Right cardiac atrium (tissue), 5 donors: ENCODE measurements at places on chromosomes 16 and 17.

DNA sequence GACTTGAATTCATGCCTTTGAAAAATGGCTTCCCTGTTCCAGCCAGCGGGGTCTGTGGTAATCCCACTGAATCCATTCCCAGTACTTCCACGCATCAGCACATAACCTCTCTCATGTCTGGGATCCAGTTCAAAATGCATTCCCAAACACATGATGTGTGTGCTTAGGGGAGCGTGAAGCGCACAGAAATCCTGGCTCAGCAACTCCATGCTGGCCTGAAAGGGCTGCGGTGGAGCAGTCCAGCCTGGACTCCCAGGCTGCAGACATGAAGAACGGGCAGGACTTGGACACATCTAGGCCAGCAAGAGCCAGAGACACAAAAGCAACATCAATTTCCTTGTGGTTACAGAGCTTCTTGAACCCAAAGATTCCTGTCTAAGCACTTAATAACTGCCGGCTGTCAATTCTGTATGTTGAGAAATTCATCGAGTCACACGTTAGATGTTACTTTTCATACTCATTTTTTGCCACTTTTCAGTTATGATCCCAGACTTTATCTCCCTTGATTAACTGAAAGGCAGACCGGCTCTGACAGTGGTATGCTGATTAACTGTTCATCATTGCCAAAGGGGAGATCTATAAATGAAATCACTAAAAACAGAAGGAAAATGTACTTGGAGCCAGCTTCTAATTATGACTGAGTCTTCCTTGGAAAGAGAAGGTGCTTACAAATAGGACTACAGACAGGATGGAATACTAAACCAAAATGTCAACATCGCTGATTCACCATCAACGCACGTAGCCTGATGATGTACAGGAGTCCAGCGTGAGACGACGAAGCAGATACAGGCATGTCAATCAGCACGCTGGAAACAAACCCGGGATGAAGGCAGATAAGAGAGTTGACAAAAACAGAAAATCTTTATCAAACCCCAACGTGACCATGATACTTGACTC is 23.0 kb downstream of the NSMCE1 start:
- peak; percentile 82 for DNase-seq

GRCh38 chr16:52515068-52515671 is 31.8 kb downstream of the TOX3 start:
- DNase-seq = no peak

DNA sequence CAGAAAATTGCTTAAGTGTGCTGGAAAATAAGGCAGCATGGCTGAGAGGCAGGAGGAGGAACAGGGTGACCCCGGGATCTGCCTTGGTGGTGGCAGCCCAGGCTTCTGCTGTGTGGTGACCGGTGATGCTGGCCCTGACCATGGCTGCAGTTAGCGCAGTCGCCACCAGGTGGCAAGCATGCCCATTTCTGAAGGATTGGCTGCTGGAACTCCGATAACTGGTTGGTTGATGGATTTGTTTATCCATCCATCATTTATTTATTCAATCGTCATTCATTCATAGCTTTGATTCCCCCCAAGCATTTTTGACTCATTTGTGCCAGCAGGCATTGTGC is 29.1 kb upstream of the ITGA3 start:
- peak; percentile 82 for DNase-seq

DNA sequence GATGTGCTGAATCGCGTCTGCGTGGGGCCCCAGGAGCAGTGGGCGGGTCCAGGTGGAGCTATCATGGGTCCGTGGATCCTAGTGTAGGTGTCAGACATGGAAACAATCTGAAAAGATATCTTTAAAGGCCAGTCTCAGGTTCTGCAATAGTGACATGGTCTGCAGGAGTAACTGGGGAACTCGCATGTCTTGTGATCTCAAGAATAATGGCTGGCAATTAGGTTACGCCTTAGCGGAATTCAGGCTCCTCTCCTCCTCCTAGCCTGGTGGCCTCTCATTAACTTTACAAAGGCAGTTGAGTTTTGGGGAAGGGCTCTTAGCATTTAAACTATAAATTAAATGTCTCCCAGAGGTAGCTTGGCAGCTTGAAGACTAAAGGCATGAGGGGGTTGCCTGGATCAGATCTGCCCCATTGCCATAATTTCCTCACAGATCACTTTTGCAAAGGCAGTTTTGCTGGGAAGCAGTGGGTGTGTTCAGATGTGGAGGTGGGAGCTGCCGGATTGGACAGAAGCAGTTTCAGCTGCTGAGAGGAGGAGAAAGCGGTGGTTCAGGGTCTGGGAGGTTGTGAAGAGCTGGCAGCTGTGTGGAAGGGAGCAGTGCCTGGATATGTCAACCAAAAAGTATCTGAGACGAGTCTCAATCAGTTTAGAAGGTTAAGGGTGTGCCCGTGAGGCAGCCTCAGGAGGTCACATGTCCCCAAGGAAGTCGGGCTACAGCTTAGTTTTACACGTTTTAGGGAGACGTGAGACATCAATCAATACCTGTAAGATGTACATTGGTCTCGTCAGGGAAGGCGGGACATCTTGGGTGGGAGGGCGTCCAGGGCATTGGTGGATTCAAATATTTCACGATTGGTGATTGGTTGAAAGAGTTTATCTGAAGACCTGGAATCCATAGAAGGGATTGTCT is 2.7 kb downstream of the TBCD start:
- DNase-seq = no peak

- peak; percentile 46 for DNase-seq
These were observed 1.4 kb downstream of the UBE2I start for GRCh38 chr16:1310832-1311200.

DNA sequence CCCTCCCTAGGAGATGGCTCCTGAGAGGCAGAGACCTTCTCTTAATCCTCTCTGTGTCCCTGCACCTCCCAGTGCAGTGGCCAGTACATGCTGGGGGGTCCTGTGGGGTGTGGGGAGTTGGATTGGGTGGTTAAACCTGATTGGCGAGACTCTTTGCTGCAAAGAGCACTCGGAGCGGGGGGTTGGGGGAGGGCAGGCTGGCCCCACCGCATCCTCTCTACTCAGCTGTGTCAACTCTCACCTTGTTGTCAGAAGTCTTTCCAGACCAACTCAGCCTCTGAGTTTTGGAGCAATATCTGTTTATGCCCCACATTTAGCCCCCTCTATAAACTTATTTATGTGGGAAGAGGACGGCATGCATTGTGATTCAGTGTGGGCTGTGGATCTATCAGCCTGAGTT is 40.0 kb downstream of the SMARCE1 start:
- no peak for DNase-seq

GRCh38 chr16:27972500-27972899 is 91.0 kb downstream of the GSG1L start:
- no peak for DNase-seq

- peak; percentile 88 for DNase-seq
These were observed 9.2 kb downstream of the FMNL1 start for GRCh38 chr17:45230787-45231480.

DNA sequence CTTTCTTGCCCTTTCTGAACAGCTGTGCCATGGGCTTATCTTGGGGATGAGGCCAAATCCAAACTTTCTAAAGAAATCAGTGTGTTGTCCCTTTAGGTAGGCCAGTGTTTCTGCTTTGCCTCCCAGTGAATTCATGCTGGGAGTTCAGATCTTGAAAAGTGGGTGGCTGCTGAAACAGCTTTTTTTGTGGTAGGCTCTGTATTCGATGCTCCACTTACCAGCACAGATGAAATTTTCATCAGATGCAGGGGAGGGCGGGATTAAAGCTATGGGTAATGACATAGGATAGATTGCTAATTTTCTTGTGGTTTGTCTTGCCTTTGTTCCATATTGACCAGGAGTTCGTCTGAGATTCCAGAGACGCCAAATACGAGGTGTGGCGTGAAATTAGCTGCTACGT is 2.8 kb downstream of the SOCS7 start:
- no peak for DNase-seq

GRCh38 chr17:14792746-14793145 is 472.4 kb downstream of the PMP22 start:
- no peak for DNase-seq

DNA sequence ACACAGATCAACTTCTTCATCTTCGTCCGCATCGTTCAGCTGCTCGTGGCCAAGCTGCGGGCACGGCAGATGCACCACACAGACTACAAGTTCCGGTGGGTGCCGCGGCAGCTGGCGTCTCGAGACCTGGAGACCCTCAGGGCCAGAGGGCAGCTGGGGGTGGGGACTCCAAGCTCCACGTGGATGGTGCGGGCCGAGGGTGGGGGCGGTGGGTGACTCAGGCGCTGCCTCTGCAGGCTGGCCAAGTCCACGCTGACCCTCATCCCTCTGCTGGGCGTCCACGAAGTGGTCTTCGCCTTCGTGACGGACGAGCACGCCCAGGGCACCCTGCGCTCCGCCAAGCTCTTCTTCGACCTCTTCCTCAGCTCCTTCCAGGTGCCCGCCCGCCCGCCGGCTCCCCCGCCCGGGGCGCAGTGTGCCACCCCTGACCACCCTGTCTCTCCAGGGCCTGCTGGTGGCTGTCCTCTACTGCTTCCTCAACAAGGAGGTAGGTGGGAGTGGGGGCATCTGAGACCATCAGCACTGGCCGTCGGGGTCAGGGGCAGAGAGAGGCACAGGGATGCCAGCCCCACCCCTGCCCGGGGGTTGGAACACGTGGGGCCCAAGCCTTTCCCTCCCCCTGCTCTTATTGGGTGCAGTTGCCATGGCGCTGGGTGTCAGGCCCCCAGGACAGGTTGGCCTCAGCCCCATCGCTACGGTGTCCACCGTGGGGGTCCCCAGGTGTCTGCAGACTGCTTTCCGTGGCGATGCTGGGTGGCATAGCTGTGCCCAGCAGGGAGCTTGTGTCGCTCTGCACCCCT is 8.8 kb downstream of the GCGR start:
- peak; percentile 57 for DNase-seq

DNA sequence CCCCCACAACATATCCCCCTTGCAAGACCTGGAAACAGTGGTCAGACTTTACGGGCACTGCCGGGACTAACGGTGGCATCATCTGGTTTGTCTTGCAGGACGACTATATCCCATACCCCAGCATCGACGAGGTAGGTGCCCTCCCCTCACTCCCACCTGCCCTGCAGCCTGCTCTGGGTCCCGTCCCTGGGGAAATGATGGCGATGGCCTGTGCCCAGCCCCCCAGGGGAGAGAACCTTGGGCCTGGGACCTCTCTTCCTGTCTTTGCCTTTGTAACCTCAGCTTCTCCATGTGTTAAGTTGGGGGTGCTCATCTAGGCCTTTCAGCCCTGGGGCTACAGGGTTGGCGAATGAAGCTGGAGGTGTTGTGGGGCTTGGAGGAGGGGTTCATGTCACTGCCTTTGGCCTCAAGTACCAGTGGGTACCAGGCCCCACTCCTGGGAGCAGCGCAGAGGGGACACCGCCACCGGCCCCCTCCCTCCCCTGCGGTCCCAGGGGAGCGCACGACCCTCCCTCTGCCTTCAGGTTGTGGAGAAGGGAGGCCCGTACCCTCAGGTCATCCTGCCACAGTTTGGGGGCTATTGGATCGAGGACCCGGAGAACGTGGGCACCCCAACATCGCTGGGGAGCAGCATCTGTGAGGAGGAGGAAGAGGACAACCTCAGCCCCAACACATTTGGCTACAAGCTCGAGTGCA is 99.9 kb downstream of the OR1D5 start:
- no peak for DNase-seq

GRCh38 chr16:18958621-18959029 is 25.1 kb upstream of the TMC7 start:
- DNase-seq = no peak

DNA sequence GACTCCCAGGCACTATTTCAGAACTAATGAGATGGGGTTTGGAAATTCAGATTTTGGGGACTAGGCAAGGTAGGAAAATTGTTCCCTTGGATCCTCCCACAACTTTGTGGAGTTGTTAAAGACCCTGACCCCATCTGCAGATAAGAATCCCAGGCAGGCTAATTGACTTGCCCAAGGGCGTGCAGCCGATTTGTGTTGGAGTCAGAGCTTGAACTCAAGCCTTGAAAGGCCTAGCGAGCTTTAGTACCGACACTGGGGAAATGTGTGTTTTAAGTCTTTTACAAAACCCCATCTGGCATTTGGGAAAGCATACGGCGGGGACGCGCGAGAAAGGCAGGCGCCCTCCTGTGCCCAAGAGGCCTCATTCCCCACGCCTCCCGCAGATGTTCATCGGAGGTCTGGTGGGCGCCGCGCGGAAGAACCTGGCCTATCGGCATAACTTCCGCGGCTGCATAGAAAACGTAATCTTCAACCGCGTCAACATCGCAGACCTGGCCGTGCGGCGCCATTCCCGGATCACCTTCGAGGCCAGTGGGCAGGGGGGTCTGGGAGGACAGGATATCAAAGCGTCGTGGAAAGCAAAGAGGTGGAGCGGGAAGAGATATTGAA is 4.3 kb downstream of the CNTNAP1 start:
- DNase-seq = no peak

- DNase-seq = no peak
These were observed 8.8 kb downstream of the NFATC3 start for GRCh38 chr16:68093816-68094613.

- no peak for DNase-seq
These were observed 4.0 kb upstream of the CLEC10A start for GRCh38 chr17:7084088-7084487.

DNA sequence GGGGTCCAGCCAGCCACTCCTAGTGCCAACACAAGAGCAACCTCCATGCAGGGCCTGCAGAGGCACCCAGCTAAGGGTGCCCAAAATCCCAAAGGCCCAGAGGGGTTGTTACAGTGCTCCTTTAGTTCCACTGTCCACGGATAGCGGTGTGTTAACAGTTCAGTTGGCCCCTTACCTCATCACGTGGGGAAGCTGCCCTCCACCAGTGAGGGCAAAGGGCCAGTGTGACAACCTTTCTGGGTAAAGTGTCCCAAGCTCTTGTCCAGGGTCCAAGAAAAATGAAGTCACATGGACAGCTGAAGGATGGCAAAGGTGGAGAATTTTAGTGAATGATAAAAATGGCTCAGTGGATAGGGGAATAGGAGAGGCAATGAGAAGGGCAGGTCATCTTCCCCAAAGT is 8.7 kb upstream of the MKS1 start:
- DNase-seq = no peak

DNA sequence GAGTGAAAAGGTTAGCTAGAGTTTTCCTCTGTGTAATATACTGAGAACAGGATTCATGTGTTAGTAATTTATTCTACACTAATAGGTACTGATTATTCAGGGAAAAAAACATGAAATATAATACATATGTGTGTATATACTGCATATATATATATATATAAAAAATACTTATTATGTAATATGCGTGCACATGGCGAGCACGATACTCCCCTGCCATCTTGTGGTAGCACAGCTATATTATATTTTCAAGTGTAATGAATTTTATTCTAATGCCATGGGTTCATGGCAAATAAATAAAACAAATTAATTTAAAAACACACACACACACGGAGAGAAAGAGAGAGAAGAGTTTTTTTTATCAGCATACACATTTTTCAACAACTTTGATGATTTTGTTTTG is 460.6 kb downstream of the KCNJ2 start:
- DNase-seq = no peak

- peak; percentile 56 for DNase-seq
These were observed 380.9 kb downstream of the SOX9 start for GRCh38 chr17:72501404-72502370.

DNA sequence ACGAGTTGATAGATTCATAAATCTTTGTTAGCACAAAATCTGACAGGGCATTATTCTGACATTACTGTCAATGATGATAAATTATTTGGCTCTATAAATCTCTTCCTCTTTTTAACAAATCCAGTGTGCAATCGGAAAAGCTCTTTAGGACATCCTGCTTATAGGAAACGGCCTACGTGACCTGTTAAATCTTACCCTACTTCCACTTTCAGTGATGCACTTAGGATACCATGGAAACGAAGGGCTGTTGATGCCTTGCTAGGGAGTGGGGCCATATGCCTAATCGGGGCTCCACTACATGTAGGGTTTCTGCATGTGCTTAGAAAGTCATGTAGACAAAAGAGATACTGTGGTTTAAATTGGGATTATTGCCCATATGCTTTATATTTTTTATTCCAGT is 27.2 kb downstream of the ZNF594 start:
- DNase-seq = no peak

GRCh38 chr16:19874851-19875546 is 9.6 kb downstream of the GPRC5B start:
- DNase-seq = no peak
